ENCODE measurements at places on chromosomes 7 and 10.

GRCh38 chr10:103556383-103557007 lies 63.0 kb downstream of the NEURL1 start:
- no peak for DNase-seq

- no peak for DNase-seq
Measured at GRCh38 chr10:60781661-60782060, 3.4 kb downstream of the CDK1 start.

- DNase-seq, result peak; percentile 39
Measured at GRCh38 chr7:30135301-30136116, 723 bp downstream of the MTURN start.

DNA sequence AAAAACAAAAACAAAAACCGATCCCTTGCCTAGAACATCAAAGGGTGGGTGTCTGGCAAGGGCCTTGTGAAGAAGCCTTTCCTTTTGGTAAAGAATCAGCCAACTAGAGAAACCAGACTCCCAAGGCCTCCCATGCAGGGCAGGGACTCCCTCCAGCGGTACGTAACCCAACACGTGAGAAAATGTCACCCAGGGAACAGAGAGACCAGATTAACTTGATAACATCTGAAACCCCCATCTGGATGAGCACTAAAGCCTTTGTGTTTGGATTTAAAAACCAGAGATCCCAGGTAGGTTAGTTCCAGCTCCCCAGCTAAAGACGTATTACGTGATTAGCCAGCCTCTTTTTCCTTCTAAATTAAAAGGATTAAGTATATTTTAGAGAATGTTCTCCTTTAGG lies 3.0 kb upstream of the HABP2 start:
- no peak for DNase-seq

GRCh38 chr10:58696736-58697135 lies 184.1 kb downstream of the BICC1 start:
- no peak for DNase-seq

GRCh38 chr7:6028563-6028962 lies 2.6 kb upstream of the ANKRD61 start:
- DNase-seq, result no peak

DNA sequence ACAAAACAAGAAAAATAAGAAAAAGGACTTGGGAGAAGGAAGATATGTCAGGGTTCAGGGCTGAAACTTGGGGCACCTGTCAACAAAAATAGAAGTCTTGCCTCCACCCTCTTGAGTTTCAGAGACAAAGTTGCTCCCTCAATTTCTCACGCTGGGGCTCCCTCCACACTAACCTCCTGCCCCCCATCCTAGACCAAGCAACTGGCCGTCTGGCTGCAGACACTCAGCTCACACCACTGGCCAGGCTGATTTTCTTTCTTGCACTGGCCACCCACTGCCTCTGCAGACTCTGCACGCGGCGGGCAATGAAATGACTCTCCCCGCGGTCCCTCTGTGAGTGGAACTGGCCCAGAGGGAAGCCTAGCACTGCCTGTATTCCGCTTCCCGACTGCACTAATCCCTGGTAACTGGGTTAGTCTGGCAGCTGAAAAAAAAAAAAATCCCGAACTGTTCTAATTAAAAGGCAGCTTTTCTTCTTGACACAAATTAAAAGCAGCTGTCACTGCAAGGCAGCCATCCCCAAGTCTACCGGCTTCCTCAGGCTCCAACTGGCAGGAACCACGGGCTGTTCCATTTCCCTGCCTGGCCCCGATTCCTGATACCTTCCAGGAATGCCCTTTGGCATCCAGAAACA lies 83.5 kb downstream of the SPDYE5 start:
- no peak for DNase-seq

DNA sequence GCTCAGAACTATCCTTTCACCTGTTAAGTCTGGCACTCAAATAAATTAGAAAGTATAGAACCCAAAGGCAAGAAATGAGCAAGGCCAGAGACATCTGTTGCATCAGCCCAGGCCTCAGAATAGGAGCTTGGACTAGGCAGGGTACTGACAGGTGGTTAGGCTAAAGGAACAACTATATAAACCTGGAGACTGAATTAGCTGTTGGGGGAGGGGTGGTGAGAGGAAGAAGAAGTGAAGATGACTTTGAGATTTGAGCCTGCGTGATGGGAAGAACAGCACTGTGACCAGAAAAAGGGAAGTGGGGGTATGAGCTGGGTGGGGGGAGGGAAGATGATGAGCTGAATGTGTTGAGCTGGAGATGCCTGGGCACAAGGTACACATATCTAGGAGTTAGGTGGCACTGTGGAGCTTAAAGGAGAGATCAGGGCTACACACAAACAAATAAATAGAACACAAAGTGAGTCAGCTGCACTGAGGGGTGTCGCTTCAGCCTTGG lies 244.7 kb downstream of the PTEN start:
- peak; percentile 82 for DNase-seq

- no peak for DNase-seq
Measured at GRCh38 chr7:42456756-42457276, 219.8 kb upstream of the GLI3 start.

GRCh38 chr7:41012041-41012440 lies 690.8 kb downstream of the INHBA start:
- DNase-seq, result no peak

- peak; percentile 75 for DNase-seq
Measured at GRCh38 chr7:151087245-151088018, 1.2 kb downstream of the AGAP3 start.

DNA sequence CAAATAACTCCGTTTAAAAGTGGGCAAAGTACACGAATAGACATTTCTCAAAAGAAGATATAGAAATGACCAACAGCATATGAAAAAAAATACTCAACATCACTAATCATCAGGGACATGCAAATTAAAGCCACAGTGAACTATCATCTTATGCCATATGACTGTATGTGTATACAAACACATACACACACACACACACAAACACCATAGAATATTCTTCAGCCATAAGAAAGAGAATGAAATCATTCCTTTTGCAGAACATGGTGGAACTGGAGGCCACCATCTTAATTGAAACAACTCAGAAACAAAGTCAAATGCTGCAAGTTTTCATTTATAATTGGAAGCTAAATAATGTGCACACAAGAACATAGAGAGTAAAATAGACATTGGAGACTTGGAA lies 1019.4 kb downstream of the KCNMA1 start:
- DNase-seq, result no peak

- no peak for DNase-seq
Measured at GRCh38 chr10:5658871-5659618, 7.3 kb downstream of the ASB13 start.

DNA sequence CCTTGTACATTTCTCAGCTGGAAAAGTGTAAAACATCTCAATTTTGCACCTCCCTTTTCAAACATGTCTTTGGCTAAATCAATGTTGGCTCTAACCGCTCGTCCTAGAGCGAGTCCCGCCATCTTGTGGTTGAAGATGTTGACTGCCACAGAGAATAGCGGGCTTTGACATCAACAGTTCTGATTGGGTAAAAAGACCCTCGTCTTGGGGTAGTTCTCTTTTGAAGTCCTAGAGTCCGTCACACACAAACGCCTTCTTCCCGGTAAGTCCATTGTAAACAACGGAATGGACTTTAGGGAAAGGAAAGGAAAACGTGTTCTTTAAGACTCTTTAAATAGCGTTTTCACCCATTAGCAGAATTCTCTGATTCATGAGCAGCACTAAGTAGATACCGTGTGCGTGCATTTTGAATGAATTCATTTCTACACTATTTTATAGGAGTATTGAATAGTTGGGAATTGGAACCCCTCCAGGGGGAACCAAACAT lies 452 bp upstream of the RPP30 start:
- peak; percentile 56 for DNase-seq

GRCh38 chr7:151404216-151405011 lies 5.4 kb downstream of the WDR86 start:
- DNase-seq, result peak; percentile 70

DNA sequence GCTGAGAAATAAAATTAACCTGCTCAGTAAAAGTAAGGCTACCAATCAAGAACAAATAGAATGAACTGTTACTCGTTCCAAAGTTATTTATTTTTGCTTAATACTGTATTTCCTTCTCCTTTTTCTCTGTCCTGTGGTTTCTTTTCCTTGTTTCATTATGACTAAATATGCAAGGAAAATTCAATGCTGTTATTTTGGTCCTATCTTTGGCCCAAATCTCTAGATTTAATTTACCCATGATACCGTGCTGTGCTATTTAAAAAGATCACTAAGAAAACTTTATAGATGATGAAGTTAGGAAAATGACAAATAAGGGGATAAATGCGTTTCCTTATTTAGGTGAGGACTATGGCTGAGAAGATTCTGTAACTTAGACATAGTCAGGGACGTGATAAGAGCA lies 45.3 kb upstream of the FAM133B start:
- peak; percentile 56 for DNase-seq

GRCh38 chr10:112332509-112333228 lies 41.2 kb upstream of the ACSL5 start:
- DNase-seq, result no peak

DNA sequence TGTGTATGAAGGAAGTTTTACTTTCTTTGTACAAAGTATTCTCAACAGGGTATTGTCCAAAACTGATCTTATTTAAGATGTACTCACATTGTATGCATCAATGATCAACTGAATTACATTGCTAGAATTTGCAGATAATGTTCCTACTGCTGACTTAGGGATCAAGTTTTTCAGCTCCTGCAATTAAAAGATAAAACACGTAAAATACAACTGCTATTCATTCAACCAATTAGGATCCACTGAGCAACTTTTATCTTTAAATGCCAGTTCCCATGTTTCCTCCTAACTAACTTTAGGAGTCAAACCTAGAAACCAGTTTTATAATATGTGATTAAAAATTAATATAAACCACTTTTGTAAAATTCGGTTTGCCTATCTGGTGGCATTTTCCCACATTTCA lies 35.9 kb downstream of the ITGB1 start:
- no peak for DNase-seq

- DNase-seq, result no peak
Measured at GRCh38 chr7:103668279-103668941, 222.4 kb upstream of the SLC26A5 start.

DNA sequence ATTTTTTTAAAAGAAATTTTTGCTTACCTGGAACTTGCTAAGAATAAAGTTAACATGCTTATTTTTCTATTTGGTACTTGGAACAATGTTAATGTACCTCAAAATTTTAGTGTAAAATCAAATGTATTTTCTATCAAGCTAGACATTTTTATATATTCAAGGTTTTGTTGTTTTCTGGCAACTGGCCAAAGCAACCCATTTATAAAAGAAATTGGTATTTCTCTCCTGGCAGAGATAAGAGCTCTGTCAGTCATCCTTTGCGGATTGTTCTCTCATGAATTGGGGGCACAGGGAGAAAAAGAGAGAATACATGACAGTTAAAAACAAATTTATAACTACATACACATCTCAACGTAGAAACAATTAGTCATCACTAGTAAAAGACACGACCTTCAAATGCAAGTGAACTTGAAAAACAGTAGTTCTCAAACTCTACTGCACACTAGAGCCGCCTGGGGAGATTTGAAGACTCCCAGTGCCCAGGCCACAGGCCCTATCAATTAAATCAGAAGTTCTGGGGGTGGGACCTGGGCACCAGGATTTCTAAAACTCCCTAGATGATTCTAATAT lies 152.4 kb upstream of the LAMB4 start:
- DNase-seq, result no peak

- no peak for DNase-seq
Measured at GRCh38 chr10:67815571-67816059, 22.4 kb downstream of the DNAJC12 start.

DNA sequence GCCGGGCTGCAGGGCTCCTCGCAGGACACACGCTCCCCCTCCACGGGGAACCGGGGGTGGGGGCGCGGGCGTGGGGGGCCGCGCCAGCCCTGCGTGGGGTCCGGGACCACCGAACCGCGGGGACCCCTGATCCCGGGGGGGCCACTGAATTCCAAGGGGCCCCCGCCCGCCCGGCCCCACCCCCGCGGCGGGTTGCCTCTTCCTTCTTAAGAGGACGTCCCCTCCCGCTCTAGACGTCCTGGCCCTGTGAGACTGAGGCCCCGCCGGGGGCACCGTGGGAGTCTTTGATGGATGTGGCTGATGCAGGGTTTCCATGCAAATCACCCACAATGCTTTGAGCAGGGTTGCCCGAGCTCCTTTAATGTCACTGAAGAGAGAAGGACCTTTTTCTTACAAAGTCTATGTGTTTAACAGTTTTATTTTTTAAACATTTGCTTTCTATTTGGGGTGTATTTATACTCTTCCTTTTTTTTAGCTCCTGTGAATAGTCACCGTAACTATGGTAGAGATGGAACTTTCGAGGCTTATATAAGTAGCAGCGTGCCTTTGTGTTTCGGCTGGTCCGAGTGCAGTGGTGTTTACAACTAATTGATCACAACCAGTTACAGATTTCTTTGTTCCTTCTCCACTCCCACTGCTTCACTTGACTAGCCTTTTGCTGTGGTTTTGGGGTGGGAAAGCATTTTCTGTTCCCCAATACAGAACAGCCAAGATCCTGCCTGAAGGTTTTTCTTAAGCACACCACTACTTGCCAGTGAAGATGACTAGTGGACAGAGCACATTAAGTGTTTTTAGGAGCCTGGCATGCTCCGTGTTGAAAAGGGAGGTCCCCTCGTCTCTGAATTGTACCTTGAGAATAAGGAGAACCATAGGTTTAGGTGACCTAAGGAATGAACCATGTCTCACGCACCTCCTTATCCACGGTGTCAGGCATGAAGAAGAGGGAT lies 44.8 kb downstream of the PDIA4 start:
- DNase-seq, result peak; percentile 79

DNA sequence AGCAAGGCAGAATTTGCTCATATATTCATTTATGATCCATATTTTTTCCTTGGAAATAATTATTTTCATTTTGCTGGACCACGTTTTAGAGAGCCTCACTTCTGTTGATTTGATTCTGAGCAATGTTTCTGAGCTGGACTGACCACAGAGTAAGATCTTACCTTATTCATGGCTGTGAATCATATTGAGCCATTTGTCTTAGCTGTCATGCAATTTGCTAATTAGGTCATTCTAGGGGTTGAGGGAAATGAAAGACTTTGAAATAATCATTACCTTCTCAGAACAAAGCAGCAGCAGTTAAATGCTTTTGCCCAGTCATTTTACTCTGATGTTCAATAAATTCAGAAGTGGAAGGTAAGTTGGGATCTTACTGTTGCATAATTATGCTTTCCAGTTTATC lies 251.4 kb downstream of the SDK1 start:
- no peak for DNase-seq

DNA sequence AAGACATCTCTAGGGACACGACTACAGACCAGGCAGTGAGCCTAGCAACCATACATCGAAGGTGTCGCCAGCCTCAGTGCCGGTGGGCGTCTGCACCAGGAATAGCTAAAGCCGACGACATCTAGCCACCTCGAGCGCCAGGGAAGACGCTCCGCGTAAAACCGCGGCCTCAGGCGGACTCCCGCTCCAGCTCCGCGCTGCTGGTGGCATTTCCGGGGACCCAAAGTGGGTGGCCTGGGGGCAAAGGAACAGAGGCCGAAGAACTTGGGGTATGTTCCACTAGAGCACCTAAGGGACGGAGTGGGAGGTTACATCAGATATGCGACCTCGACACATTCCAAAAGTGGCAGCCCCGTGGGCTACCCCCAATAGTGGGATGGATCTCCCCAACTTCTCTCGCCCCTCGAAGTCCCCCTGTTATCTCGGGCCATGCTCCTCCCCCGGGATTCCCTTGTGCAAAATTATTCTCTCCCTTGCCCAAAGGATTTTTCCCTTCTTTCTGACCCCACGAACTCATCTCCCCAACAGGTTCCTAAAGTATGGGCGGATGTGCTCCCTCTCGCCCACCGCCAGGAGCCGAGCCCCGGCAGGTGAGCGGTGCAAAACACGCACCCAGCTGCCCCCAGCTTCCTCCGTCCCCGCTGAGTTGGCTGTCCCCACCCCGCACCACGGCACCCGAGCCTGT lies 1.2 kb downstream of the KCNMA1 start:
- DNase-seq, result no peak

Data from suppressor macrophage treated with lipopolysaccharide for 4 hours (primary cell).